ENCODE measurements at places on chromosomes 2 and 18. TPM values are rescaled to one million over a fixed set of nuclear protein-coding genes. Genes with fewer than 3 reads are reported as not detected.

DNA sequence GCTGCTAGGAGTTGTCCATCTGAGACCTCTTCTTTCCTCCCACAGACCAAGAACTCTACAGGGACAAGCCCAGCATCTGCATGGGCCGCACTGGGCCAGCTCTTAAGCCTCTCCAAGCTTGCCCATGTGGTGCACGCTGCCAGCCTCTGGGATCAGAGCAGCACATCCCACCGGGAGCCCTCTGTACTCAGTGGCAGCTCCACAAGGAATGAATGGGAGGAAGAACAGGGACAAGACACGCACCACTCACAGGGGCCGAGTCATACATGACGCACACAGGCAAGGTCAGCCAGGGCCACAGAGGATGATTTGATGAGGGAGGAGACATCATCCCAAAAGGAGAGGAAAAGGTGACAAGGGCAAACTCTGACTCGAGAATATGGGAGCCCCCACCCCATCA is 268.3 kb downstream of the KLHL29 start:
- no peak for DNase-seq

Gene SFT2D3
- 0.31 TPM for polyA plus RNA-seq

- DNase-seq, result no peak
These were observed 84.4 kb downstream of the TGOLN2 start for GRCh38 chr2:85243101-85244072.

DNA sequence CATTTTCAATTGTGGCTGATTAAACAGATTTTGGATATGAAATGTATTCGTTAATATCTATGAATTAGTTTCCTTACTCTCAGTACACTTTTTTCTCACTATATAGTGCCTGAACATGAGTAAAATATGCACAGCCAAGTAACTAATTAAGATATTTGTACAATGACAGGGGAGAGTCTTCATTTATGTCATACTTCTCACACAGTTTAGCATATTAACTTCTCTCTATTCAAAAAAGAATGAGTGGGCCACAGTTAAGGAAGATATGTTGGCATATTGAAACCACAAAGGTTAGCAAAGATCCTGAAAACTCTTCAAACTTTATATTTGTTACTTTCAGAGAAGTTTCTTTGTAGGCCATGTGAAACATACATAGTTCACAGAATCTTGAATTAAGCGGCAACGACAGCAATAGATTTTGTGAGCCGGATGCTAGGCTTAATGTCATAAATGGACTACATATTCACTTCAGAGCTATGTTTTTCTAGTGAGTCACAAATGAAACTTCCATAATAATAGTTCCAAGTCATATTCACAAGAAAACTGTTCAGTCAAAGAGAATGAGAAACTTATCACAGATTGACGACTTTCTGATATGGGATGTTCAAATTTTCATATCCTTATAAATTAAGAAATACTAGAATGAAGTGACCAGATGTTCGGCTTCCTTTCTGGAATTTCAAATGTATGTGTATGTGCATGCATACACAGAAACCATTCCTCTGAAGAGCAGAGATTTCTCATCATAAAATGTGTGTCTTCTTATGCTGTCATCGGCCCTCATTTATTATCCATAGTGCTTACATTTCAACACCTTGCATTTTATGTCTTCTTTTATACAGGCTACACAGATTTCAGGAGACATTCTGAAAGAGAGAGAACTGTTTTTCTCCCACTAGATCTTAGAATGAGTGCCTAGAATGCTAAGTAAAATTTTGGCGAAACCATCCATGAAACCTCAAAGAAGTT is 584.0 kb downstream of the SATB2 start:
- DNase-seq, result no peak

Gene MAP3K19
- not detected for polyA plus RNA-seq

DNA sequence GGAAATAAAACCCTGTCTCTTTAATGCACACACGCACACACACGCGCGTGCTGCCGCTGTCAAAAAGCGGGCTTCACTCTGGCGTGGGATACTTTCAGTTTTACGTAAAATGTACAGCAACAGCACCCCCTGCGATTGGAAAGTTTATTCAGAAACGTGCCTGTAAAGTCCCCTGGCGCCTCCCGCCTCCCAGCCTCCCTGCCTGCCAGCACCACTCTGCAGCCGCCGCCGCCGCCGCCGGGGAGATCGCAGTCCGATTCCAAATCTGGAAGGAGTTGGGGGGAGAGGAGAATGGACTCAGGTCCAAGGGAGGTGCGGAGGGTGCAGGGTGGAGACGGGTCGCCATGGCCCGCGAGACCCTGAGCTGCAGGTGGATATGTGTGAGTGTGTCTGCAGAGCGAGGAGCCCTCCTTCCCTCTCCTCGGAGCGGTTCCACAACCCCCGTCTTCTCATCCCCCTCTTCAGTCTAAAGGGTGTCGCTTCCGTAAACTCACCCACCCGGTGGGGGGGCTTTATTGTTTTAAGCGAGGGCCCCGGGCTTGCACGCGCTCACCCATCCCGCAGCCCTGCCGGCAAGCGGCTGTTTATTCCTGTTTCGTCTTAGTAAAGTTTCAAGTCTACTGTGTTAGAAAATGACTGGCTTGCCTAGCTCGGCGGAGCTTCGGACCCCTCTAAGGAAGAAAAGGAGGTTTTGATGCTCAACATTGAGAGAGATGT is 1.8 kb upstream of the BCL11A start:
- DNase-seq, result peak; percentile 68

Gene CAMKMT
- 14.0 TPM for polyA plus RNA-seq

GRCh38 chr2:48235076-48235475 is 294.9 kb upstream of the STON1 start:
- DNase-seq, result no peak

- DNase-seq, result no peak
These were observed 694.1 kb downstream of the ARHGAP15 start for GRCh38 chr2:143823296-143823695.

DNA sequence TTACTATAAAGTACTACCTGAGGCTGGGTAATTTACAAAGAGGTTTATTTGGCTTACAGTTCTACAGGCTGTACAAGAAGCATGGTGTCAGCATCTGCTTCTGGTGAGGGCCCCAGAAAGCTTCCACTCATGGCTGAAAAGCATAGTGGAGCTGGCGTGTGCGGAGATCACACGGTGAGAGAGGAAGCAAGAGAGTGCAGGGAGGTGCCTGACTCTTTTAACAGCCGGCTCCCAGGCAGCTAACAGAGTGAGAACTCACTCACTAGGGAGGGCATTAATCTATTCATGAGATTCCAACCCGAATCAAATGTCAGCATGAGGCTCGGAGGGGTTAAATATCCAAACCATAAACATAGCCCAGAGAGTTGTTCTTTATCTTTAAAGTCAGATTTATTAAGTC is 117.3 kb downstream of the LDLRAD4 start:
- no peak for DNase-seq

Data from CD8-positive, alpha-beta memory T cell (primary cell).